ENCODE measurements at places on chromosomes 5 and 9.

DNA sequence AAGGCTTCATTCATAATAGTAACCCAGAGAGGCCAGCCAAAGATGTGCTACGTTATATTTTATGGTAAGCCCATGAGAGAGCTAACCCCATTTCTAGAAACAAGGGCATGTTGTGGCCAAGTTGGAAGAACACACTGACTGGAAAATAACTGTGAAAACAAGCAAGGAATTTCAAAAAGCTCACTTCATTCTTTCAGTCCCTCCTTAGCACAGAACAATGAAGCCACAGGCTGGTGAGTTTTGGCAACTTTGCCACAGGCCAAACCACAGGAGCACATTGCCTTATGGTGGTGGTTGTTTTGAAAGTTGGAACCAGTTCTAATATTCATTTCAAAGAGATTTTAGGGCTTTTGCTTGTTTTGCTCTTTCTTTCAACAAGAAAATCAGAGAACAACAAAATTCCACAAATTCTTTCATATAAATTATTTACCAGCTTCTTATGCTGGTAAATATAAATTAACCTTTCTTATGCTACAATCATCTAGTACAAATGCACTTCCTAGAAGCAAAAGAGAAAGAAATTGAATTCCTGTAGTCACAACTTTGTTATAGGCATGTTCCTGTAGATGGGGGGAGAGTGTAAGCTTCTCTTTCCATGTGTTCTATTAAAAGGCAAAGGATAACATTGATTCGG lies 225.4 kb upstream of the RFX3 start:
- H3K36me3 ChIP-seq, result peaks cover 2% of the 10 kb centered on the region
- peak overlapping the region; percentile 67 for H3K27ac ChIP-seq
- H3K4me3 ChIP-seq, result no peak overlapping the region

- no peak overlapping the region for H3K4me3 ChIP-seq
- H3K4me1 ChIP-seq, result no peaks in the 10 kb centered on the region
- no peak overlapping the region for H3K27ac ChIP-seq
- DNase-seq, result no peak
Observed at GRCh38 chr9:37889536-37889935, 14.4 kb downstream of the SLC25A51 start.

- no peak overlapping the region for H3K4me3 ChIP-seq
- H3K27ac ChIP-seq, result peak overlapping the region; percentile 46
- no peaks in the 10 kb centered on the region for H3K36me3 ChIP-seq
- no peaks in the 10 kb centered on the region for H3K27me3 ChIP-seq
- DNase-seq, result no peak
- H3K4me1 ChIP-seq, result peaks cover 21% of the 10 kb centered on the region
Observed at GRCh38 chr9:77977210-77977611, 54.4 kb downstream of the GNAQ start.

GRCh38 chr5:1670351-1670750 lies 129.3 kb downstream of the MRPL36 start:
- no peaks in the 10 kb centered on the region for H3K36me3 ChIP-seq
- H3K27me3 ChIP-seq, result peaks cover 67% of the 10 kb centered on the region
- no peak overlapping the region for H3K27ac ChIP-seq
- peaks cover 7% of the 10 kb centered on the region for H3K4me1 ChIP-seq
- no peak overlapping the region for H3K4me3 ChIP-seq
- DNase-seq, result no peak

DNA sequence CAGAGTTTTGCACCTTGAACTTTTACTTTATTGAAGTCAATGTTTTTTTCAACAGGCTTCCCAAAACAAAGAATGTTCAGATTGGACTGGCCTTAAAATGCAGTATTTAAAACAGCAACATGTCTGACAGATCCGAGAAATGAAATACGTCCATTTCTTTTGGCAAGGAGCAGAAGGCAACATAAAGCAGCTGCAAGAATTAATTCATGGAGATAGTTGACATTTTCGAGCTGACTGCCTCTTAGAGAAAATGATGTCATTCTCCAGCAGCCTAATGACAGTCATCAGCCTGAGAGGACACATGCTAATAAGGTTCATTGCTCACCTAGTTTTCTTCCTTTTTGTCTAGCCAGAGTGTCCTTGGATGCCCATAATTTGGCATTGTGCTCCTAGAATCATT lies 232.2 kb upstream of the SEMA6A start:
- H3K4me1 ChIP-seq, result peaks cover 3% of the 10 kb centered on the region
- no peaks in the 10 kb centered on the region for H3K27me3 ChIP-seq
- no peak overlapping the region for H3K4me3 ChIP-seq

GRCh38 chr5:94777056-94777880 lies 158.8 kb downstream of the SLF1 start:
- no peak overlapping the region for H3K4me3 ChIP-seq
- no peak overlapping the region for H3K27ac ChIP-seq
- H3K36me3 ChIP-seq, result no peaks in the 10 kb centered on the region
- no peaks in the 10 kb centered on the region for H3K4me1 ChIP-seq
- DNase-seq, result no peak
- peaks cover 10% of the 10 kb centered on the region for H3K27me3 ChIP-seq

- no peaks in the 10 kb centered on the region for H3K27me3 ChIP-seq
- no peak overlapping the region for H3K27ac ChIP-seq
- no peaks in the 10 kb centered on the region for H3K4me1 ChIP-seq
Observed at GRCh38 chr9:109385499-109385898, 64.6 kb upstream of the EPB41L4B start.

GRCh38 chr9:132802121-132802795 lies 75.8 kb downstream of the AK8 start:
- H3K36me3 ChIP-seq, result no peaks in the 10 kb centered on the region
- DNase-seq, result no peak
- H3K27ac ChIP-seq, result no peak overlapping the region
- H3K4me1 ChIP-seq, result no peaks in the 10 kb centered on the region
- peaks cover 45% of the 10 kb centered on the region for H3K27me3 ChIP-seq

Measured in progenitor cell of endocrine pancreas (in vitro differentiated cells).